ENCODE measurements at places on chromosomes 13 and 19.

DNA sequence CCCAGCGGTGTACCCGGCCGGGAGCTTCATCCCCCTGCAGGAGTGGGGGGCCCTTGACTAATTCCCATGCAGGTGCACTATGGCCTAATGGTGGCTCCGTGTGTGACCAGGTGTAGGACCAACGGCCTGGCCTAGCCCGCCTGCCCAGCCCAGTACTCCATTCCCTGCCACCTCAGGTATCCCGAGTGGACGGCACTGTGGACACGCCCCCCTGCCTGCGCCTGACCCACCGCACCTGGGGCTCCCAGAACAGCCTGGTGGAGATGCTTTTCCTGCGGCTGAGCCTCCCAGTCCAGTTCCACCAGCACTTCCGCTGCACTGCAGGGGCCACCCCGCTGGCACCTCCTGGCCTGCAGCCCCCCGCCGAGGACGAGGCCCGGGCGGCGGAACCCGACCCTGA is 39.7 kb downstream of the RYR1 start:
- no peak for DNase-seq
- no peaks in the 10 kb centered on the region for H3K4me1 ChIP-seq
- H3K27me3 ChIP-seq, result peaks cover 12% of the 10 kb centered on the region
- H3K36me3 ChIP-seq, result no peaks in the 10 kb centered on the region

- no peak overlapping the region for H3K4me3 ChIP-seq
- no peak overlapping the region for H3K27ac ChIP-seq
- H3K4me1 ChIP-seq, result no peaks in the 10 kb centered on the region
- no peaks in the 10 kb centered on the region for H3K36me3 ChIP-seq
Observed at GRCh38 chr19:28961772-28962500, 251.0 kb downstream of the UQCRFS1 start.

- H3K4me1 ChIP-seq, result peaks cover 7% of the 10 kb centered on the region
- no peak for DNase-seq
- no peak overlapping the region for H3K27ac ChIP-seq
Observed at GRCh38 chr19:12991296-12991695, 4.0 kb upstream of the NFIX start.

DNA sequence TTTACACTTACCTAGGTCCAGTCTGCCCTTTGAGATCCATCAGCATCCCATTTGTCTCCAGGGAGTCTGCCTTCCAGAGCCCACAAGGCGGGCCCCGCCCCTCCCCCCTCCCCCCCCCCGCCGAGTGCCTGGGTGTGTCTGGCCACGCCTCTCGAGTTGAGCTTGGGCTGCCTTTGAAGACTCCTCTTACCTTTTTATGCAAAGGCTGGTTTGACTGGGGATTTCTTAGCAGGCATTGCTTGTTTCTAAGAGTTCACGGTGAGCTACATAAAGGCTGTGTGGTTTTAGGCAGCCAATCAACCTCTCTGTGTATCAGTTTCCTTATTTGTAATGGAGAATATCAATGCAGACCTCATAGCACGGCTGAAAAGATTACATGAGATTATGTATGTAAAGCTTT is 11.3 kb downstream of the GPR12 start:
- peaks cover 3% of the 10 kb centered on the region for H3K4me1 ChIP-seq
- no peak for DNase-seq
- H3K27me3 ChIP-seq, result peaks cover 29% of the 10 kb centered on the region
- no peaks in the 10 kb centered on the region for H3K36me3 ChIP-seq
- H3K27ac ChIP-seq, result no peak overlapping the region

- H3K4me1 ChIP-seq, result peaks cover 13% of the 10 kb centered on the region
- H3K4me3 ChIP-seq, result no peak overlapping the region
- peaks cover 100% of the 10 kb centered on the region for H3K27me3 ChIP-seq
- no peak for DNase-seq
- peak overlapping the region; percentile 50 for H3K27ac ChIP-seq
Observed at GRCh38 chr13:27923794-27924528, 4.2 kb downstream of the PDX1 start.

- no peak overlapping the region for H3K4me3 ChIP-seq
- no peak overlapping the region for H3K27ac ChIP-seq
- peaks cover 6% of the 10 kb centered on the region for H3K4me1 ChIP-seq
- H3K27me3 ChIP-seq, result peaks cover 4% of the 10 kb centered on the region
- DNase-seq, result no peak
Observed at GRCh38 chr13:23690668-23691067, 120.5 kb downstream of the TNFRSF19 start.

GRCh38 chr13:83568019-83568418 is 314.3 kb downstream of the SLITRK1 start:
- no peaks in the 10 kb centered on the region for H3K4me1 ChIP-seq
- H3K4me3 ChIP-seq, result no peak overlapping the region
- DNase-seq, result no peak
- H3K27ac ChIP-seq, result no peak overlapping the region

GRCh38 chr13:112690283-112690929 is 568 bp downstream of the ATP11A start:
- peak overlapping the region; percentile 90 for H3K27ac ChIP-seq
- H3K4me1 ChIP-seq, result peaks cover 59% of the 10 kb centered on the region
- H3K36me3 ChIP-seq, result peaks cover 16% of the 10 kb centered on the region
- DNase-seq, result peak; percentile 55
- H3K4me3 ChIP-seq, result peak overlapping the region; percentile 90

- no peak for DNase-seq
- H3K4me3 ChIP-seq, result no peak overlapping the region
- no peaks in the 10 kb centered on the region for H3K4me1 ChIP-seq
- no peak overlapping the region for H3K27ac ChIP-seq
- peaks cover 4% of the 10 kb centered on the region for H3K36me3 ChIP-seq
- peaks cover 12% of the 10 kb centered on the region for H3K27me3 ChIP-seq
Observed at GRCh38 chr19:5530701-5531100, 37.1 kb downstream of the TINCR start.

- H3K27ac ChIP-seq, result no peak overlapping the region
- peaks cover 16% of the 10 kb centered on the region for H3K4me1 ChIP-seq
- no peaks in the 10 kb centered on the region for H3K36me3 ChIP-seq
- no peaks in the 10 kb centered on the region for H3K27me3 ChIP-seq
Observed at GRCh38 chr13:94242554-94242953, 236.9 kb downstream of the DCT start.

- H3K27ac ChIP-seq, result peak overlapping the region; percentile 96
- no peaks in the 10 kb centered on the region for H3K27me3 ChIP-seq
- peaks cover 22% of the 10 kb centered on the region for H3K36me3 ChIP-seq
- peak; percentile 80 for DNase-seq
- H3K4me1 ChIP-seq, result peaks cover 40% of the 10 kb centered on the region
- peak overlapping the region; percentile 81 for H3K4me3 ChIP-seq
Observed at GRCh38 chr19:18119013-18119716, 21.6 kb downstream of the MAST3 start.

GRCh38 chr19:29375429-29376119 is 150.2 kb upstream of the VSTM2B start:
- no peak overlapping the region for H3K27ac ChIP-seq
- no peak for DNase-seq
- H3K4me1 ChIP-seq, result no peaks in the 10 kb centered on the region
- H3K36me3 ChIP-seq, result no peaks in the 10 kb centered on the region

All from activated naive CD4-positive, alpha-beta T cell treated with anti-CD3 and anti-CD28 coated beads, Interleukin-2, amount 10 ng/mL, durations not matched to agents 7 days and 5 days (primary cell).